ENCODE measurements at places on chromosomes 1 and 21.

DNA sequence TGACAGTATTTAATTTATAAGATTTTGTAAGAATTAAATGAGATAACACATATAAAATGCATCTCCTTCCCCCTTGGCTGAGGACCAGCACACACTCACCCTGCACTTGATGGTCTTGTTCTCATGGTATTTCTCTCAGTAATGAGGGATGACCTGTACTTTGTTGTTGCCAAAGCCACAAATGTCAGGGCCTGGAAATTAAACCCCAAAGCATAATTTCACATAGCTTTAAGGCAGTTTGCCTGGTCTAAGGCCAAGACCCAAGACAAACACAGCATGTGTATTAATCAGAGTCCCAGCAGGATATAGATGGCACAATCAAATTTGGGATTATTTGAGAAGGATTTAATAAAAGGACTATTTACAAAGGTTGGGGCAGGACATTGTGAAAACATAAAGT, 48.6 kb upstream of the EPS15 start:
- no peak for DNase-seq

DNA sequence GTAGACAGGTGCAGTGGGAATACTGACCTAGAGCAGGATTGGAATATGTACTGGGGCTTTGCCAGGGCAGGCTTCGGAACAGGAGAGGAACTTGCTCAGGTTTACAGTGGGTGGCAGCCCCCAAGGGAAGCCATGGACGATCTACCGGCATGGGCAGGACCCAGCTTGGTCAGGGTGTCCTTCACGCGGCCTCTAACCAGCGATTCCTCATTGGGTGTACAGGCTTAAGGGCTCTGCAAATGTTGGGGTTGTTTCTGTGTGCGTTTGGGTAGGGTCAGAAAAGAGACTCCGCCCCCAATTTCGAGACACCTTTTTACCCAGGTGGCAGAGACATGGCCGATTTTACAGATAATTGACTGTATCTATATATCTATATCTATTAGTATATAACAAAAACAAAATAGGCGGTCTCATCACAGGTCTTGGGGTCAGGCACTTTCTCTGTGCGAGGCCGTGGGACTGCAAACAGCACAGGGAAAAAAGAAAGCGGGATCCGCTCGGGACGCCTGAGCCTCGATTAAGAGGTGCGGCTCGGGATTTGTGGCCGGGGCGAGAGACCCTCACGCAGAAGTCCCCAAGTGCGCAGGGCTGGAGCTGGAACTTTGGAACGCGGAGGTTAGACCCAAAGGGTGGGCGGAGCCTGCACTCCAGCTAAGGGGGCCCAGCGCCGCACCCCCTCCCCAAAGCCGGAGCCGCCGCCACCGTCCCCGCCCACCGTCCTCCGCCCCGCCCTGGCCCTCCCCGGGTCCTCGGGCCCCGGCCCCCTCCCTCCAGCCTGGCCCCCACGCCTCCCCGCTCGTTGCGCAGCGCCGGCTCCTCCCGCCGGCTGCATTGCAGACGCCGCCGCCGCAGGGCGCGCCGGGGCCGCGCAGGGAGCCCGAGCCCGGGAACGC, 67.5 kb upstream of the VAMP3 start:
- no peak for DNase-seq

DNA sequence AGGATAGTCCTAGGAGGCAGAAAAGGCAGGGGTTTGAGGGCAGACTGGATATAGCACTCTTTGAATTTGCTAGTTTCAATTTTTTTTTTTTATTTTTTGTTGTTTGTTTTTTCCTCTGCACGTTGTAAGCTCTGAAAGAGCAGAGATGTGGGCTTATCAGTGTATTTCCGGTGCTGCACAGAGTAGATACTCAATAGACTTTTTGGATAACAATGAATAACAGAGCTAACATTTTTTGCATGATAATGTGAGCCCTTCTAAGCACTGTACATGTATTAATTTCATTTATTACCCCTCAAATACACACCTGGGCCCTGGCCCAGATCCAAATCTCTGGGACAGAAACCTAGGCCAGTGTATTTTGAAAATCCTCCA, 17.1 kb upstream of the PARP1 start:
- DNase-seq = no peak

- DNase-seq = no peak
These were observed 33.8 kb downstream of the HHAT start for GRCh38 chr1:210362526-210362925.

- no peak for DNase-seq
These were observed 98.9 kb downstream of the MRPL39 start for GRCh38 chr21:25508364-25508763.

- DNase-seq = no peak
These were observed 15.4 kb downstream of the BTG2 start for GRCh38 chr1:203320591-203321272.

GRCh38 chr1:155126556-155127104, 1.0 kb upstream of the EFNA1 start:
- DNase-seq = peak; percentile 22
